NAMALWA (cell line): ENCODE measurements at places on chromosomes 6 and 20.

- DNase-seq: no peak
These were observed 16.8 kb downstream of the TRIM15 start for GRCh38 chr6:30180145-30180544.

GRCh38 chr6:85473748-85474147 lies 23.9 kb downstream of the NT5E start:
- no peak for DNase-seq

- no peak for DNase-seq
These were observed 112.3 kb upstream of the HDAC2 start for GRCh38 chr6:114083251-114083650.

- DNase-seq: no peak
These were observed 19.2 kb downstream of the UTRN start for GRCh38 chr6:144304223-144304848.

- no peak for DNase-seq
These were observed 266.3 kb downstream of the CDC5L start for GRCh38 chr6:44653761-44654218.

DNA sequence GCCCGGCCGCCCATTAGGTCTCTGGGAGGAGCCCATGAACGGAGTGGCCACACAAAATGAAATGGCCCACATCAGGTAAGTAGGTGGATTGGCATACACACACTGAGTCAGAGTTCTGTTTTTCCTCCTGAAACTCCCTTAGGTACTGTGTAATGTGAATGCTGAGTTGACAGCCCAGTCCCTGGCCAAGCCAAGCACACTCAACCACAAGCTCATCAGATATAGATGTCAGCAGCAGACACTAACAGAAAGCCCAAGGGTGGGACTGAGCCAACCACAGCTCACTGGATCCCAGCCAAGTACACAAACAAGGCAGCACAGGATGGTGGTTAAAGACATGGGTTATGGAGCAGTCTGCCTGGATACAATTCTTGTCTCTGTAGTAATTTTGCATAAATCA lies 403.4 kb downstream of the GJA1 start:
- DNase-seq: no peak

- peak; percentile 6 for DNase-seq
These were observed 199.0 kb downstream of the PLCB1 start for GRCh38 chr20:8330785-8331695.

GRCh38 chr6:116772450-116772849 lies 6.9 kb upstream of the FAM162B start:
- no peak for DNase-seq

- no peak for DNase-seq
These were observed 7.4 kb upstream of the SLC23A2 start for GRCh38 chr20:5008759-5009158.

DNA sequence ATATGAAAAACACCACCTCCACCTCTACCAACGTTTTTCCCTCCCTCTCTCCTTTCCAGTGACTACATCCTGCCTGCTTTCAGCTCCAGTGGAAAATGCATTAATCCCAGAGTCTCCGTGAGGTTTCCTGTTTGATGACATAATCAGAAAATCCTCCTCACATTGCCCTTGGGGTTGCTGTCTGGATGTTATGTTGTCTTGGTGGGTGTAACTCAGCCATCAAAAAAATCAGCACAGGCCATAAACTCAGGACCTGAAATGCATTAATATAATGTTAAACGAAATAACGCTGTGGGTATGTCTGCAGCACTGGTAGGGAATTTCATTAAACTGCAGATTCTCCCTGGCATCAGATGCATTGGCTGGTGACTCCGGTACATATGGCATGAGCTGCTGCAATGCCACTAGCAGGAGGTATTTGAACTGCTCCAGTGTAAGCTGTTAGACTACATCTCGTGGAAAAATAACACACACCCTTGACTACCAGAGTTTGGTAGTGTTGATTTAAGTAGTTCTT lies 297.8 kb downstream of the PRL start:
- DNase-seq: no peak

GRCh38 chr6:100553243-100553642 lies 88.5 kb upstream of the SIM1 start:
- DNase-seq: no peak

DNA sequence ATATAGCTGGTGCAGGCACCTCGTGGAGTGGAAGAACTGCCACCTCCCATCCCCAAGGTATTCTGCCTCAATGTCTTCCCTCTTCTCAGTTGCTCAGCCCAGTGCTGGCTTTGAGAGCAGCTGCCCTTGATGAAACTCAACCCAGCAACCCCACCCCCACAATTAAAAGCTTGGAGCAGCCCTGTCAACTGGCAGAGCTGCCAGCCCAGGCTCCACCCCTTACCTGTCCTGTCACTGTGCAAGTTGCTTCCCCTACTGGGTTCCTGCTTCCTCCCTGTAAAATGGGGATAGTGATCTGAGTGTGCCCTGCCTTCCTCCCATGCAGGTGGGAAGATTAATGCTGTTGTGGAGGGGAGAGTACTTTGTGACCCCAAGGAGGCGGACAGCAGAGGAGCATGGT lies 4.5 kb downstream of the TMEM63B start:
- DNase-seq: no peak

DNA sequence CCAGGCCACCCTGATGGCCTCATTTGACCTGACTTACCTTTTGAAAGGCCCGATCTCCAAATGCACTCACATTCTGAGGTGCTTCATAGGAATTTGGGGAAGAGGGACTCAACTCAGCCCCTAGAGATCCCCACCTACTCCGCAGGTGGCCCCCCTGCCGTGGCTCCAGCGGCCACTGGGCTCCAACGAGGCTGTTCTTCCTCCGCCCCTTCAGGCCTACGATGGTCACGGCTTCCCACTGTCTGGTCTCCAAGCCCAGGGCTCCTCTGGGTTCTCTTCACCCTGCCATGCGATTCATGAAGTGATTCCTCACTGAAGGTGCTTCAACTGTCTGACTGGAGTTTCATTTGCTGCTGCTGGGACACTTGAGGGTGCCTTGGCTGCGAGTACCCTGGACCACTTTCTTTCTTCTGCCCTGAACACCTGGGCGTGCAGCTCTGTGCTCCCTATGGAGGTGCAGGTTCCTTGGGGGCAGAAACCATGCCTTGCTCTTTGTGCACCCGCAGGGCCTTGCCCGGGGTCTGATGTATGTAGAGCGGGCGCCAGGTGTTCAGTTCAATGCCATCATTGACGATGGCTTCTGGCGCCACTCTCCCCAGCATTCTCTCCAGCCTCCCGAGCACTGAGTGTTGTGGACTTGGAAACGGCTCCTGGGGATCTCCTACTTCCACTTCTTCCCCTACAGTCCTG lies 10.0 kb upstream of the DUSP22 start:
- no peak for DNase-seq

GRCh38 chr6:104527311-104527710 lies 332.4 kb downstream of the HACE1 start:
- DNase-seq: no peak

DNA sequence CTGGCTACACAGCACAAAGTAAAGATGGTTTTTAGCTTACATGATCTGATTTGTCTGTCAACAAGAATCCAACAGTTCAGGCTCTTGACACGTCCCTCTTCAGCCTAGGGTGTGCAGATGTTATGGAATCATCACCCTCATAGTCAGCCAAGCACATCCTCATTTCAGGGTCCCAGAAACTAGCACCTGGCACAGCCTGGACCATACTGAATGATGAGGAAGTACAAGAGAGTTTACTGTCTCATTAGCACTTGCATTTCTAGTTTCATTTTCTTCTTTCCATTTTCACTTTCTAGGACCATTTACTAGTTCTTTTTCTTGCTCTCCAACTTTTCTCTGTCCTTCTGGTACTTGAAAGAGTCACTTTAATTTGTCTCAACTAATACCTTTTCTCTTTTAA lies 6.5 kb downstream of the RIPOR2 start:
- peak; percentile 88 for DNase-seq

- DNase-seq: peak; percentile 80
These were observed 16.8 kb upstream of the ARMC12 start for GRCh38 chr6:35719830-35720733.

DNA sequence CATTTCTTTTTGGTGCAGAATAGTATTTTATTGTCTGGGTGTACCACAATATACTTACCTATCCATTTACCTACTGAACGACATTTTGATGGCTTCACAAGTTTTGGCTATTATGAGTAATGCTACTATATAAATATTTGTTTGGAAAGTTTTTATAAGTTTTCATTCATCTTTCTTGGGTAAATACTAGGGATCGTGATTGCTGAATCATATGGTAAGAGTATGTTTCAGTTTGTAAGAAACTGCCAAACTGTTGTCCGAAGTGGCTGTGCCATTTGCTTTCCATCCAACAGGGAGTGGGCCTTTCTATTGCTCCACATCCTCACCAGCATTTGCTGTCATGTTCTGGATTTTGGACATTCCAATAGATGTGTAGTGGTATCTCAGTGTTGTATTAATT lies 104.2 kb downstream of the CDYL start:
- no peak for DNase-seq

DNA sequence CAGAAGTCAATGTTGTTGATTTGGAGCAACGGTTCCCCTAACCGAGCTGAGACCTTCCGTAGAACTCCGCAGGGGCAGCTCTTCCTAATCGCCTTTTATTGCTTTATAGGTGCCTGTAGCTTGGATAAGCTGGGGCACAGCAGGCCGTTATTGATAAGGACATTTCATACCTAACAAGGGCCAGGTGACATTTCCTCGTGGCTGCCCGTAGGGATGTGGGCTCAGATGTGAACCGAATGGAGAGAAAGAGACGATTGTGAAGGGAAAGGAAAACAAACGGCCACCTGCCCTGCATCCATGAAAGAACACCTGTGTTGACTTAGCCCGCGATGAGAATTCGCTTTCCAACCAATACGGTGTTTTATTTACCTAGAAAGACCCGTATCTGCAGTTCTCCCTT lies 53.3 kb upstream of the DACT2 start:
- DNase-seq: no peak

- no peak for DNase-seq
These were observed 125.5 kb downstream of the ANKRD60 start for GRCh38 chr20:58102744-58103516.
